ENCODE measurements at places on chromosomes 3 and 15. TPM values are rescaled to one million over a fixed set of nuclear protein-coding genes. Genes with fewer than 3 reads are reported as not detected.

DNA sequence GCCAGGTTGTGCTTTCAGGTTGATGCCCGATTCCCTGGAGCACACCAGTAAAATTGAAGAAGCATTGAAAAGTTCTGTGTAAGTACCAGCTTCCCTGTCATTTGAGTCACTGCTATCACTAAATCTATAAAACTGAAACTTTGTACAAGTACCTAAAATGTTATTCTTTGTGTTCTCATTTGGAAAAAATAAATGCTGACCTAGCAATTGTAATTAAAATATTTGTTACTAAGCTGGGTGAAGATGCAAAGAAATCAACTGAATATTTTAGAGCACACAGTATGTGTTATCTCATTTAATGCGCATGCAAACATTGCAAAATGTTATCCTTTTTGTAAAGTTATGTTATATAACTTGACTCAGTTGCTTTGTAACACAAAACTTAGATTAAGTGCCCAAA, 733.7 kb downstream of the TBL1XR1 start:
- no peak for DNase-seq

DNA sequence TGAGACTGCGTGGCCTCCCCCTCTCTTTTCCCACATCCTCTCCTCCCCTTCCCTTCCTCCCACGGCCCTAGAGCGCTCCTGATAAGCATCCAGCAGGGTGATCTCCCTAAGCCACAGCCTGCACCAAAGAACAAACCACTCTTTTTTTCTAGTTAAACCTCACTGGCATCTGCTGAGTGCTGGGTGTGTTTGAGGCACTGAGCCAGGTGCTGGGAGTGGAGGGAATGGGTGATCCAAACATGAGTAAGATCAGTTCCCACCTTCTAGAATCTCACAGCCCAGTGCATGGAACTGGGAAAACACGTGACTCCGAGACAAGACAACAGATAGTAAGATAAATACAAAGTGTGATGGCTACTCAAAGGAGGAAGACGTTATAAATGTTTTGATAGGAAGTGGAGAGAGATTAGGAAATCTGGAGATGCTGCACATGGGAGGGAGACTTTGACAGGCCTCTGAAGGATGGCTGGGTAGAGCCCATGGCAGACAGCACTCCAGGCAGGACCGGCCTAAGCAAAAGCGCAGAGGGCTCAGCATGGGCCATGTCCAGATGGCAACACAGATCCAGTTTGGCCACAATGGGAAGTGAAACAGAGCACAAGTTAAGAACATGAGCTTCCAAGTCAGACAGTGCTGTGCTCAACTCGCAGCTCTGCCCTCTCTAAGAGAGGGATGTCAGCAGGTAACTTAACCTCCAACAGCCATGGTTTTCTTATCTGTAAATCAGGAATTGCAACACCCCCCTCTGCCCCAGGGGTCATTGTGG, 55.6 kb downstream of the CCR3 start:
- DNase-seq = no peak

TMEM108 gene
- total RNA-seq = not detected

- DNase-seq = peak; percentile 39
Observed at GRCh38 chr15:72319360-72319984, 485 bp downstream of the CELF6 start.

DNA sequence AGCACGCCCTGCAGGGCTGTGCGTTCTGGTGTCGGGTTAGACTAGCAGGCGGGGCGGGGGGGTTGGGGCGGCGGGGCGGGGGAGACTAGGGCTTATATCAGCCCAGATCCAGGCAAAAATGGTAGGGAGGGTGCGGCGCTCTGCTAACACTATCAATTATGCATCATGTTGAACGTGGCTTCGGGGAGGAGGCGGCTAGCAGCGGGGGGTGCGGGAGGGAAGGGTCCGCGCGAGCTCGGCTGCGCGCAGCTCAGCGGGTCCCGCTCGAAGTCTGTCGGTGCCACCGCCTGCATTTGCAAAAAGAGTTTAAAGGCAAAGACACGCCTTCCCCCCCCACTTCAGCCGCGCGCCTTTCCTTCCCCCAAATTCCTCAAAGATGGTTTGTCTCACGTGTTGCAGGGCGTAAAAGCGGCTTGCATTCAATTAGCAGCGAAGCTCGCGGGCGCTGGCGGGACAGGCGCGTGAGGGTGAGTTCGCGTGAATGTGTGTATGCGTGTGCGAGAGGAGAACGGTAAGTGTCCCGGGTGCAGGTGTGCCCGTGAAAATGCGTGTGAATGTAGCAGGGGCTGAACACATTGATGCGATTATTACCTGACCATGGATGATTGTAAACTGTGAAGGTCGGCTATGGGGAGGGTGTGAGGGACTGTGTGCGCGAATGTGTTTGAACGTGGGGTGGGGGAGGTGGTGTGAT, at the start of gene ISLR2:
ISLR2 (plus strand) TSS at position 432 of the 694 bp plus-strand sequence. CDS start 2,169 bp downstream, outside the sequence.
- DNase-seq = no peak

CDHR4 gene
- not detected for total RNA-seq

TJP1 gene
- not detected for total RNA-seq

DNA sequence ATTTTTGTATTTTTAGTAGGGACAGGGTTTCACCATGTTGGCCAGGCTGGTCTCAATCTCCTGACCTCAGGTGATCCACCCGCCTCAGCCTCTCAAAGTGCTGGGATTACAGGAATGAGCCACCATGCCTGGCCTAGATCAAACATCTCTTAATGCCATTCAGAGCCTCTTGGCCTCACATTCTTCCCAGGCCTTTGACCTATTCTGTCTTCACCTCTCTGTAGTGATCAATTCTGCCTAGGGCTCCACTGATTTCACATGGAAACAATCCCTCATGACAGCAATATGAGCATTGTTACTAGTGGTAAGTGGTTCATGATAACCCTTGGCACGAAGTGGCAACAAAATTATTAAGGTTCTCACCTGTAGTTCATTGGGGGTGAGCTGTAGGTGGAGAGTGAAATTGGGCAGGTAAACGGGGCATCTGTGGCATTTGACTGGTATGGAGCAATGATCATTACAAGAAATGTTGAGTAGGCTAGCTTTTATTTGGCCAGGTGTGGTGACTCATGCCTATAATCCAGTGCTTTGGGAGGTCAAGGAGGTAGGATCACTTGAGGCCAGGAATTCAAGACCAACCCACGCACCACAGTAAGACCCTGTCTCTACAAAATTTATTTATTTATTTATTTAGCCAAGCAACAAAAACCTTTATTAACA, 4.8 kb upstream of the ARPIN start:
- no peak for DNase-seq

- no peak for DNase-seq
Observed at GRCh38 chr3:131688370-131688769, 185.6 kb upstream of the MRPL3 start.

GRCh38 chr3:60855250-60855649, 396.0 kb downstream of the FHIT start:
- DNase-seq = no peak
